ENCODE measurements at places on chromosomes 5 and 9. TPM values are rescaled to one million over a fixed set of nuclear protein-coding genes. Genes with fewer than 3 reads are reported as not detected.

- H3K36me3 ChIP-seq, result no peaks in the 10 kb centered on the region
- peak overlapping the region; percentile 66 for H3K4me3 ChIP-seq
- DNase-seq, result peak; percentile 59
- H3K4me1 ChIP-seq, result peaks cover 7% of the 10 kb centered on the region
Measured at GRCh38 chr9:114504341-114505186, 709 bp downstream of the WHRN start.

DNA sequence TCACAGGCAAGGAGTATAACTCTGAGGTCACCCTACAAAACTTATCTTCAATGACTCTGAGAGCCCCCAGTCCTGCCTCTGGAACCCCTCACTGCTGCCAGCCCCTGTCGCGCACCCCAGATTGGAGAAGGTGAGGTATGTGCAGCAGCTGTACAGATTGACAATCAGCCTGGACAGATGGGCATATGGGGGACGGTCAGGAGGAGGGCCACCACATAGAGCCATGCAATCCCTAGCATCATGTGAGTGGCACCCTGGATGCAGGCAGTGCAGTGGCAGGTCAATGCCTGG is 90.1 kb downstream of the LMX1B start:
- peaks cover 26% of the 10 kb centered on the region for H3K27me3 ChIP-seq
- H3K27ac ChIP-seq, result no peak overlapping the region
- DNase-seq, result peak; percentile 16
- no peak overlapping the region for H3K4me3 ChIP-seq

RBM18 gene
- total RNA-seq, result 23.4 TPM

DNA sequence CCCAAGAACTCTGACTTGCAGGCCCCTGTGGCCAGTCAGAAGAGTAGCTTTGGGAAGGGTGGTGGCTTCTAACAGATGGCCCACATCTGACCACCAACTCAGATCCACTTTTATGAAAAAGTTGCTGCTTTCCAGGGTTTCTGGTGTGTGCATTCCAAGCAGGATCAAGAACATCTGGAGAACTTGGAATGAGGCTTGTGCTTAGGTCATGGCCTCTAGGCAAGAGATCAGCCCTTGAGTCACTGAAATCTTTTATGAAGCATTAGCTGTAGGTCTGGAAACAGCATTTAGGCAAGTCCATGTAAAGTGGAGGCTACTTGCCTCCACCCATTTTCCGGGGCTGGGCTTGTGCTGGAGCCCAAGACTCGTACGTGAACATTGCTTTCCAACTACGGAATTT is 433.3 kb downstream of the SH3GL2 start:
- no peak overlapping the region for H3K27ac ChIP-seq
- no peaks in the 10 kb centered on the region for H3K27me3 ChIP-seq
- no peaks in the 10 kb centered on the region for H3K36me3 ChIP-seq
- H3K4me1 ChIP-seq, result no peaks in the 10 kb centered on the region
- H3K4me3 ChIP-seq, result no peak overlapping the region
- no peak for DNase-seq

SLC34A1 gene
- 1.9 TPM for total RNA-seq

DNA sequence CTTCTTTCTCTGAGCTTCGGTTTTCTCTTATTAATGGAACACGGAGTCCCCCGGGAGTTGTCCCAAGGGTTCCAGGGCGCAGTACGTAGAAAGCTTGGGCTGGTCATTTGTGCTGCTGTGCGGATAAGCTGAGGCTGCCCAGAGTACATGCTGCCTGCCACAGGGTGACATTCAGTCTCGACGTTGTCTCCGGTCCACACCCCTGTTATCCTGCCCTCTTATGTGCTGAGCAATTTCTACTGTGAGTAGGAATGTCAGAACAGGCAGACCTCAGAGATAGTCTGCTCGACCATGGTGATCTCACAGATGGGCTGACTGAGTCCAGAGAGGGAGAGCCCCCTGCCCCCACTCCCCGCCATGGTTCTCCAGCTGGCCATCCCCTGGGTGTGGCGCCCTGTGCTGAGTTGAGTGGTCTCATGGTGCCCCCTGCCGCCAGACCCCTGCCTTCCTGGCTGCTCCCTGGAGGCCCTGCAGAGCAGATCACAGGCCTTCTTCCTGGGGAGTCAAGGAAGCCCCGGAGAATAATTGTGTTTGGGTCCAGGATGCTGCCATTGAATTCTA is 124.0 kb downstream of the RGS3 start:
- H3K36me3 ChIP-seq, result peaks cover 32% of the 10 kb centered on the region
- peaks cover 48% of the 10 kb centered on the region for H3K4me1 ChIP-seq
- H3K27ac ChIP-seq, result no peak overlapping the region
- no peaks in the 10 kb centered on the region for H3K27me3 ChIP-seq
- no peak for DNase-seq
- no peak overlapping the region for H3K4me3 ChIP-seq

DNA sequence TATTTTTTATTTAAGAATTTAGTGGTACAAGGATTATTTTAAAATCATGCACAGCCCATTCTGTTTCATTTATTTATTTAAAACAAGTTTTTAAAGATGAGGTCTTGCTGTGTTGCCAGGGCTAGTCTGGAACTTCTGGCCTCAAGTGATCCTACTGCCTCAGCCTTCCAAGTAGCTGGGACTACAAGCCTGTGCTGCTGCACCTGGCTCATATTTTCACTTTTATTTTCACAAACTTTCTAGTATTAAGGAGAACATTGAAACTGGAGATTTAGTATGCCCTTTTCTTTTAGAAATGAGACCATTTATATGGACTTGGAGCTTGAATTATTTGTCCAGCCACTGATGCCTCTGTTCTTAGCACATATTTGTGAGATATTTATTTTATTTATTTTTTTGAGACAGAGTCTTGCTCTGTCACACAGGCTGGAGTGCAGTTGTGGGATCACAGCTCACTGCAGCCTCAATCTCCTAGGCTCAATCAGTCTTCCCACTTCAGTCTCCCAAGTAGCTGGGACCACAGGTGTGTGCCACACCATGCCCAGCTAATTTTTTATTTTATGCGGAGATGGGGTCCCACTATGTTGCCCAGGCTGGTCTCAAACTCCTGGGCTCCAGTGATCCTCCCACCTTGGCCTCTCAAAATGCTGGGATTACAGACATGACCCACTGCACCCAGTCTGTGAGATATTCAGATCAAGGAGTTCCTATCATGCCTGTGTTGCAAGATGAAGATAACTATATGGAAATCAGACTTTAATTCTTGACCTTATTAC is 7.4 kb downstream of the DMXL1 start:
- H3K27me3 ChIP-seq, result no peaks in the 10 kb centered on the region
- peaks cover 37% of the 10 kb centered on the region for H3K4me1 ChIP-seq
- H3K27ac ChIP-seq, result no peak overlapping the region
- no peak for DNase-seq
- peaks cover 11% of the 10 kb centered on the region for H3K36me3 ChIP-seq

- H3K36me3 ChIP-seq, result peaks cover 8% of the 10 kb centered on the region
- no peak for DNase-seq
- H3K4me3 ChIP-seq, result no peak overlapping the region
- peaks cover 44% of the 10 kb centered on the region for H3K4me1 ChIP-seq
- peaks cover 6% of the 10 kb centered on the region for H3K27me3 ChIP-seq
Measured at GRCh38 chr9:5838884-5839571, 6.1 kb upstream of the ERMP1 start.

SECISBP2 gene
- 56.4 TPM for total RNA-seq

GRCh38 chr9:6692881-6693361 is 47.4 kb upstream of the GLDC start:
- no peak overlapping the region for H3K4me3 ChIP-seq
- DNase-seq, result no peak
- no peak overlapping the region for H3K27ac ChIP-seq
- H3K36me3 ChIP-seq, result no peaks in the 10 kb centered on the region

PSAT1 gene
- 71.9 TPM for total RNA-seq

PCDH1 gene
- not detected for total RNA-seq

GRCh38 chr9:98880311-98881015 is 63.2 kb upstream of the COL15A1 start:
- no peak overlapping the region for H3K4me3 ChIP-seq
- no peaks in the 10 kb centered on the region for H3K36me3 ChIP-seq
- peaks cover 26% of the 10 kb centered on the region for H3K27me3 ChIP-seq
- no peaks in the 10 kb centered on the region for H3K4me1 ChIP-seq

GRCh38 chr5:171634511-171634910 is 151.1 kb upstream of the SMIM23 start:
- no peaks in the 10 kb centered on the region for H3K36me3 ChIP-seq
- DNase-seq, result no peak
- H3K4me3 ChIP-seq, result no peak overlapping the region

PCDHA5 gene
- total RNA-seq, result not detected

UIMC1 gene
- total RNA-seq, result 54.1 TPM

DNA sequence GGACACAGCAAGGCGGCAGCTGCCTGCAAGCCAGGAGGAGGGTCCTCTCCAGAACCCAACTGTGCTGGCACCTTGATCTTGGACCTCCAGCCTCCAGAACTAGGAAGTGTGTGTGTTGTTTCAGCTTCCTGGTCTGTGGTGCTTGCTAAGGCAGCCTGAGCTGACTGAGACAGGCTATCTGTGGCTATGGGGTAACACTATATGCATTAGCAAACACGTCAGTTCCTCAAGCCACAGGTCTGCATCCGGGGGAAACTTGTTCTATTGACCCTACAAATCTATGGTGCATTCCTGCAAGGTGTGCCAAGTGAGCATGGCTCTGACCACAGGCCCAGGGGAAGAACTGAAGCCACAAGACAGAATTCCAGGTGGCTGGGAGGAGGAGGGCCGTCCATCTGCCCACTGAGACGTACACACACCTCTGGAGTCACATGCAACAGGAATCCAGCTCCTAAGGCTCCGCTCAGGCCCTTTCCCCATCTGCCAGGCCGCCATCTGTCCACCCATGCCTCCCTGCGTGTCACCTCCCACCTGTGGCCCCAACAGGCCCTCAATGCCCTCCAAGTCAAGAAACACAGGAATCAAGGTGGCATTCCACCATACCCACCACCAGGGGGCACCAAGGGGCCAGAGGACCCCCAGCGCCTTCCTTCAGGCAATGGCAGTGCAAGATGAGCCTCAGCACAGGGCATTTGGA is 174.9 kb downstream of the ROR2 start:
- no peaks in the 10 kb centered on the region for H3K4me1 ChIP-seq
- H3K27me3 ChIP-seq, result peaks cover 23% of the 10 kb centered on the region
- H3K36me3 ChIP-seq, result no peaks in the 10 kb centered on the region
- no peak overlapping the region for H3K27ac ChIP-seq
- peak; percentile 76 for DNase-seq

DNA sequence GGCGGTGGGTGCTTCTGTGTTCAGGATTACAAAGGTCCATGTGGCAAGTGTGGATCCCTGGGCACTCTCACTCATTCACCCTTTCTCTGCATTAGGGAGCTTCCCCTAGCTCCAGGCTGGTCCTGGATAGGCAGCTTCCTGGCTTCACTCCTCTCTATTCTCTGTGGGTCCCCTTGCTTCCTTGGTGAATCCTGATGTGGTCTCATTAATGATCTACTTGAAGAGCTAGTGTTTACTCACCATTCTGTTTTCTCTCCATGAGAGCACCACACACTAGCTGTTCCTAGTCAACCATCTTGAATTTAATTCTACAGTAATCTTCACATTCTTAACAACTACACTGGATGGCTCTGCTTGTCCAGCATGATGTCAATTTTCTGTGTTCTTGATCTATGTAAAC is 90.0 kb upstream of the PLPPR1 start:
- DNase-seq, result no peak
- H3K27me3 ChIP-seq, result no peaks in the 10 kb centered on the region
- H3K27ac ChIP-seq, result no peak overlapping the region

CDH9 gene
- not detected for total RNA-seq

DNA sequence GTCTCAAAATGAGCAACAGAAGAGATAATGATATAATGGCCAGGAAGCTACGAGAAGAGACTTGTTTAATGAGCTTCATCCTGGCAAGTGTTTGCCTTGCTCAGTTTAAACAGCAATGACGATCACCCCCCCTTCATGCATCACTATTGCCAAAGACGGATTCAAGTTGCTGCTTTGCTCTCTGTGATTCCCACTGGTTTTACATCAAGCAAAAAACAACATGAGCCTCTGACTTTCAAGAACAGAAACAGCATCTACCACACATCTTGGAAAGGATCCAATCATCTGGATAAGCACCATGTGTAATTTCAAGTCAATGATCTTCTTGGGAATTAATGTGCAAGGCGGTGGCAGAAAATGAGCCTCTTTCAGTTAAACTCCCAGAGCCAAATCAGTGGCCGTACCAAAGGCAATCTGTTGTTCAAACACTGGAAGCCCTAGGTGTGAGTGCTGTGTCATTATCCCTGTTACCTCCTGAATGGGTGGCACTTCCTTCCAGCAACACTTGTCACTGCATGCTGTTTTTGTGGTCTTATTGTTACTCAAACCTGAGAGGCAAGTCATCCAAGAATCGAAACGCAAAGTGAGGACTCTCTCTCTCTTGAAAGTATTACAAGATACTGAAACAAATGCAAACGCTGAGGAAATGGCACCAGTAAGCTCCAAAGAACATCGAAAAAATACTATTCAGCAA is 72.8 kb downstream of the MED27 start:
- H3K27me3 ChIP-seq, result no peaks in the 10 kb centered on the region
- H3K36me3 ChIP-seq, result peaks cover 8% of the 10 kb centered on the region
- no peak for DNase-seq

DNA sequence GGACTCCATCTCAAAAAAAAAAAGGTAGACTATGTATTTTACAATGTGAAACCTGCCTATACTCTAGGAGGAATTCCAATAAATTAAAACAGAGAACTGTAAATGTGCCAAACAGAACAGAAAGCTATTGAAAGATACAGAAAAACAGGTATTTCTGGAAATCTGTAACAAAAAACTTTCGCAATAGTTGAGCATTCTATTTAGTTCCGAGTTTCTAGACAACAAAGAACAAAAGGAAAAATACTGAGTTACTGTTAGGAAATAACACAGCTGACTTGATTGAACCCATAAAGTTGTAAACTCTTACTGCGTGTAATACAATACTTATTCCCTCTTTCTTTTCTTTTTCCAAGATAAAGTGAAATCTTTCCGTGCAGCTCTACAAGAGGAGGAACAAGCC is 18.6 kb downstream of the DIMT1 start:
- H3K27ac ChIP-seq, result no peak overlapping the region
- H3K36me3 ChIP-seq, result peaks cover 34% of the 10 kb centered on the region
- DNase-seq, result no peak
- no peaks in the 10 kb centered on the region for H3K27me3 ChIP-seq
- no peak overlapping the region for H3K4me3 ChIP-seq

- H3K27me3 ChIP-seq, result peaks cover 11% of the 10 kb centered on the region
- H3K27ac ChIP-seq, result no peak overlapping the region
- no peaks in the 10 kb centered on the region for H3K4me1 ChIP-seq
- no peak overlapping the region for H3K4me3 ChIP-seq
Measured at GRCh38 chr9:23538067-23538402, 288.0 kb downstream of the ELAVL2 start.

GPX8 gene
- not detected for total RNA-seq

FAM78A gene
- total RNA-seq, result 102 TPM

- H3K4me1 ChIP-seq, result peaks cover 3% of the 10 kb centered on the region
- no peak for DNase-seq
- peaks cover 1% of the 10 kb centered on the region for H3K36me3 ChIP-seq
Measured at GRCh38 chr5:156825688-156826087, 24.4 kb upstream of the PPP1R2B start.

DNA sequence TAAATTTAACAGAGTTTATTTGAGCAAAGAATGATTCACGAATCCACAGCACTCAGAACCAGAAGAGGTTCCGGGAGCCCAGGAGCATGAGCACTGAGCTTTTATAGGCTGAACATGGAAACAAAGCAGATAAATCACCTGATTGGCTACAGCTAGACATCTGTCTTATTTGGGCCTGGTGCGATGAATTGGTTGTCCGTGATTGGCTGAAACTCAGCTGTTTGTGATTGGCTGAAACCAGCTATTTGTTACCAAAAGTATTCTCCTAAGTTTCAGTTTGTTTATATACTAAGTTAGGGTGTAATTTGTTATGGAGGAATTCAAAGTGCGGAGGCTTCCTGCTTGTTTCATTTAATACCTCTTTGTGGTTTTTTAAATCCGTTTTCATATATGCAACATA is 15.8 kb upstream of the LCP2 start:
- H3K4me1 ChIP-seq, result peaks cover 38% of the 10 kb centered on the region
- H3K27me3 ChIP-seq, result no peaks in the 10 kb centered on the region
- peak overlapping the region; percentile 51 for H3K4me3 ChIP-seq
- H3K36me3 ChIP-seq, result no peaks in the 10 kb centered on the region
- peak overlapping the region; percentile 78 for H3K27ac ChIP-seq

Data from activated naive CD8-positive, alpha-beta T cell treated with anti-CD3 and anti-CD28 coated beads, Interleukin-2, amount 10 ng/mL, durations not matched to agents 7 days and 5 days (primary cell).